Stimulated activated CD4-positive, alpha-beta T cell treated with anti-CD3 and anti-CD28 coated beads, Interleukin-1b, Interleukin-23, amount 100 ng/mL, for 1 hour (primary cell): ENCODE measurements at places on chromosomes 1 and 21.

- no peak for DNase-seq
These were observed 589.7 kb downstream of the SMYD3 start for GRCh38 chr1:245917403-245917802.

DNA sequence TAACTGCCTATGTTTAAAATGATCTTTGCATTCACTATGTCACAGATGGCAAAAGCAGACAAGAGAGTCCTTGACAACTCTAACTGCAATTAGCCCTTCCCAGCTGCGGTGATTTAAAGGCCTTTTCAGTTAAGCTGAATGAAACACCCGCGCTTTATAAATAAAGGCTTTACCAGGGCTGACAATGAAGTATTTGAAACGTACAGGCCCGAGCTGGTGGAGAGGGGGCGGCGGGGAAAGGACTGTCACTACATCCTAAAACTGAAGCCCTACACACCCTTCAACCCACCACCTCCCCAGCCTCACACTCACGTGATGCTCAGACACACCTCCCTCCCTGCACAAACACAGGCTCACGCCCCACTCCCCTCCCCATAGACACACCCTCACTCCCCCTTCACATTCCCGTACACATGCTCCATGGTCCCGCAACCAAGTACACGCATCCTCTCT is 45.5 kb downstream of the GRIK3 start:
- DNase-seq = no peak

DNA sequence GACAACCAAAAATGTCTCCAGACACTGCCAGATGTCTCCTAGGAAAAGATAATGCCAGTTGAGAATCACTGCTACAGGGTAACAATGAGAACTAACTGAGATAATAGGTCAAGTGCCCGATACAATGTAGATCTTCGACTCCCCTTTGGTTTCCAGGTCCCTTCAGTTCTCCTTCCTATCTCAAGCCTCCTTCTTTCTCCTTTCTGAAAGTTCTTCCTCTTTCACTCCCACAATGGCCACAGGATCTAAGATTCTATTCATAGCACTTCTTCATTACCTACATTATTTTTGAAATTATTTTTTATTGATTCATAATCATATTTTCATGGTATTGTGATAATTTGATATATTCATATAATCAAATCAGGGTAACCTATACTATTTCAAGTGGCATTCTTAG is 6.3 kb downstream of the PFDN2 start:
- no peak for DNase-seq

DNA sequence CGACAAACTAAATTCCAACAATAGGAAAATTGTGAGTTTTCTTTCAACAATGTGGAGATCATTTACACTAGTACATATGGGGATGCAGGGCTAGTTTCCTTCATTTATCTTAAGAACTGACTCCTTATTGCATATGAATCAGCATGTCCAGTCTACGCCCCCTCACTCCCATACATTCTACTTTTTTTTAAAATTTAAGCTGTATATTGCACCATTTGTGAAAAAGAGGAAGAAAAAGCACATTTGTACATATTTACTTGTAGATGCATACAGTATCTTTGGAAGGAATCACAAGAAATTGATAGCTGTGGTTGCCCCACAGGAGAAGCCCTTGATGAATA is 15.9 kb downstream of the VPS26C start:
- no peak for DNase-seq
